ENCODE measurements at places on chromosomes 2 and 18. TPM values are rescaled to one million over a fixed set of nuclear protein-coding genes. Genes with fewer than 3 reads are reported as not detected.

SRD5A2 gene
- not detected for total RNA-seq

RTP5 gene
- total RNA-seq, result not detected

RAB6C gene
- total RNA-seq, result not detected

C2orf80 gene
- not detected for total RNA-seq

DSG1 gene
- total RNA-seq, result not detected

RHOB gene
- 92.2 TPM for total RNA-seq

GBX2 gene
- total RNA-seq, result 0.40 TPM

NEMP2 gene
- 13.7 TPM for total RNA-seq

ANKRD53 gene
- total RNA-seq, result 0.11 TPM

C2orf15 gene
- total RNA-seq, result not detected

DPP4 gene
- total RNA-seq, result 27.7 TPM
